ENCODE measurements at places on chromosomes 11 and 22.

GRCh38 chr11:119531623-119532022 lies 108.7 kb upstream of the THY1 start:
- no peak for DNase-seq

- DNase-seq, result no peak
These were observed 34.0 kb upstream of the EMID1 start for GRCh38 chr22:29171721-29172120.

DNA sequence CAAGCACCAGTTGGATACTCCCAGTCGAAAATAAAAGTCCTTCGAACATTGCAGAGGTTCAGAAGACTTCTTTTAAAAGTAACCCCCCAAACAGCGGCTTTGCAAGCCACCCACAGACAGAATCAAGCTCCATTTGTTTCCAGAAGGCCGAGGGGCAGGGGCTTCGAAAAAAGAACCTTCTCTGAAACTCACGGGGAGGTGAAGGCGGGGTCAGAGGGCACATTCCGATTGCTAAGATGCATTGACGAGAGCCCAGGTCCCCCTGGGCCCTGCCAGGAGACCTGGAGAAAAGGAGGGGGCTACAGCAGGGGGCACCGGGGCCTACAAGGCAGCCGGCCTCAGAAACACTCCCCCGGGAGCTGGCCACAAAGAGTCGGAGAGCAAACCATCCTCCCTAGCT lies 306.8 kb downstream of the MN1 start:
- DNase-seq, result no peak

DNA sequence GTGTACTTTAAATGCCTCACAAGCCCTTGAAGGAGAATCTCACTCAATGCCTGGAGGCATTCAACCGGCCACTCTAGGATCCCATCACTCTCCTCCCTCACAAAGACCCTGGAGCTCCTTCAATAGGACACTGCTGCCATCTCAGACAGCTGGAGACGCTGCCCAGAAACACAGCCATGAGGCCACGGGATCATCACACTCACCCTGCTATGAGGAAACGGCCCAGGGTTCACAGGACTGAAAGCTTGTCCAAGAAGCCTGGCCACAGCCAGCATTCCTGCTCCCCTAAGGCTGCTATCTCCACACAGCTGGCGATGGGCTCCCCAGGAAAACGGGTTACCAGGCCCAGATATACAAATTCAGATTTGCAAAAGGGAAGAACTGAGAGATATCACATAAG lies 13.2 kb downstream of the CARS1 start:
- DNase-seq, result no peak

- no peak for DNase-seq
These were observed 12.0 kb downstream of the TNNT3 start for GRCh38 chr11:1931341-1932104.

- DNase-seq, result no peak
These were observed 22.6 kb downstream of the KCNJ5 start for GRCh38 chr11:128913806-128914205.

DNA sequence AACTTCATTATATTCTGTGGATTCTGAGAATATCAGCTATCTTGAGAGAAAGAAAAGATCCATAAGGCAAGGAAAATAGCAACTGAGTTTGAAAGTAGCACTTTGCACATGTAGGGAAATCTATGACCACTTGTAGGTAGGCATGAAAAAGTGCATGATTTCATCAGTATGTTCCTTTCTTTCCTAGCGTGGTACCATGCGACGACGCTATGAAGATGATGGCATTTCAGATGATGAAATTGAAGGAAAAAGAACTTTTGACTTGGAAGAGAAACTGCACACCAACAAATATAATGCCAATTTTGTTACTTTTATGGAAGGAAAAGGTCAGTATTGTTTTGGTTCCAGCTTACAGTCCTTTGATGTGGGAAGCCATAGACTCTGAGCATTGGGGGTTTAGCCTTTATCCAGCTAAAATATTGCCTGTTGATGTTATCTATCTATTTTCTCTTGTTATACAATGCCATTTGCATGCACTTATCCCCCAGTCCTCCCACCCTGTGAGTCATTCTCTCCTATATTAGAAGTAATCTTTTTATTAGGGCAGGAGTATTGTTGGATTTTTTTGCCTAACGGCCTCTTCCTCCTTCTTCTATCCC lies 60.9 kb downstream of the KDM2A start:
- DNase-seq, result no peak

DNA sequence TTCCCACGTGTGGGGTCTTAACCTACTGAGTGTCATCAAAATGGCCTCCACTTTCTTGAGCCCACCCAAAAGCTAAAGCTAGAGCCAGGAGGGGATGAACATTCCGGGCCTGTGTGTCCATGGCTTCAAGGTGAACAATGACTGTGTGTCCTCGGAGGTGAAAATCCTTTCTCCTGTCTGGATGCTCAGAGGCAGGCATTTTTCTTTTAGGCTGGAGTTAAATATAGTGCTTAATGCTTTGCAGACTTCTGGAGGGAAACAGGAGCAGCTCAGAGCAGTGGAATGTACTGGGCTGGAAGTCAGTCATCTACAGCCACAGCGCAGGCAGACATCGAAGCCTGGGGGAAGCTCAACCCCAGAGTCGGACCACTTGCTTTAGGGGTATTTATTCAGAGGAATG lies 68.6 kb upstream of the TMEM45B start:
- no peak for DNase-seq

GRCh38 chr11:119872611-119873310 lies 143.8 kb upstream of the NECTIN1 start:
- no peak for DNase-seq

- DNase-seq, result no peak
These were observed 4.2 kb downstream of the TSSC4 start for GRCh38 chr11:2404735-2405196.

DNA sequence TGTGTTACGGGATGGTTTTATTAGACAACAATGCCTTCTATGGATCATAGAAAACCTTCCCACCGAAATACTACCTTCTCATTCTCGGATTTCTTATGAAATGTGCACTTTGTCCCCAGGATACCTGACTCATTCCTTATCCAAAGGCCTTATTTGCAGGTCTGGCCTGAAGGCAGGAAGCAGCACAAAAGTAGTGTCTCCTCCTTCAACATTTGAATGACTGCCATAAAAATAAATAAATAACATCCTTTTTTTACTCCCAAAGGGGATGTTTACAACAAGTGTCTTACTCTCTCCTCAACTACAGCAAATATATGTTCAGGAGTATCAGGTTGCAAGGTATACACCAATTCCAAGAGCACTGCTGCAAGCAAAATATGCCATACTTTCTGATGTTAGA lies 41.6 kb upstream of the PAK1 start:
- DNase-seq, result no peak

DNA sequence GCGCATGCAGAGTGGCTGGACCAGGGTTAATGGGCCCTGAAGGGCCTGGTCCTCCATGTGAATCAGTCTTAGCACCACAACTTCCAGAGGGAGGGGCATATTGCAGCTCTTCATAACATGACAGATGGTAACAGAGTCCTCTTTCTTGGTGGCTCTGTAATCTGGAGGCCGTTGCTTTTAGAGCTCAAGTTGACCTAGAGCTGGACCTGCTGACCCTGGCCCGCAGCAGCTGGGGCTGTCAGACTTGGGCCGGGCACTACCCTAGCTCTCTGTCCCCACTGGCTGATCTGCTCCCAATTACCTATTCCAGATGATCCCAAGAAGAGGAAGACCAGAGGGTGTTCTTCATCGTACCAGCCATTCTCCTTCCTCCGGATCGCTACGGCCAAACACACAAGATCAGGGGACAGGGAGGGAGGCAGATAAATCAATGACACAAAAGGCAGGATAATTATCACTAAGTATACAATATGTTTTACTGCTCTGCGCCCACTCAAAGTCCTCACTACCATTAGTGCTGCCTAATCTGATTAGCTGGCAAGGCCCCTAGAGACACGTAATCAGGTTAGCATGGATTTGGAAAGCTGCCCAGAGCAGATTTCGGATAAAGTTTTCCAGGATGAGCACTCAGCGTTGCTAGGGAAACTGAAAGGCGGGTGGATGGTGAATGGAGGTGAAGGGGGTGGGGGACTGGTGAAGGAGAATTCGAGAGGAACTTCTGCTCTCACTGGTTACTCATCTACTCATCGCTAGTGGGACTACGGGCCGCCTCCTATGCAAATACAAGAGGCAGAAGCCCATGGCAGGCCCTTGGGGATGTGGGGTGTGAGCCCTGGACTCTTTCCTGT lies 64.5 kb upstream of the PHOX2A start:
- DNase-seq, result no peak

GRCh38 chr22:42258126-42258525 lies 12.3 kb downstream of the TCF20 start:
- no peak for DNase-seq

GRCh38 chr11:20084921-20085814 lies 75.1 kb downstream of the DBX1 start:
- no peak for DNase-seq

GRCh38 chr11:31926816-31927528 lies 115.8 kb upstream of the PAX6 start:
- DNase-seq, result no peak

DNA sequence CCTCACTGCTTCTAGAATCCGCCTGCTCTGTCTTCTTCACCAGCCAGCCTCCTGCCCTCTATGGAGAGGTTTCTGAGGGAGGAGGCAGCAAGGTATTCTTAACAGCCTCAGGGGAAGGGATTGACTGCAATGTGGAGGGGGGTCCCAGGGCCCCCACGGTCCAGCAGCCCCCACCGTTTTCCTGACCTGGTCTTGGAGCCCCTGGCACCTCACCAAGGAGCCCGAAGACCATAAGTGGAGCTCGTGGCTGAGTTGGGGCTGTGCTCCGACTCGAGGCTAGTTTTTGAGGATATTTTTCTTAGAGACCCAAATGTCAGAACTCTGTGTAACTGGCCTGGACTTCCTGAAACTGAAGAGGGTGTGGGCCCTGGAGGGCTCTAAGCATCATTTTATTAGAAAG lies 590.0 kb downstream of the BRD1 start:
- DNase-seq, result no peak

DNA sequence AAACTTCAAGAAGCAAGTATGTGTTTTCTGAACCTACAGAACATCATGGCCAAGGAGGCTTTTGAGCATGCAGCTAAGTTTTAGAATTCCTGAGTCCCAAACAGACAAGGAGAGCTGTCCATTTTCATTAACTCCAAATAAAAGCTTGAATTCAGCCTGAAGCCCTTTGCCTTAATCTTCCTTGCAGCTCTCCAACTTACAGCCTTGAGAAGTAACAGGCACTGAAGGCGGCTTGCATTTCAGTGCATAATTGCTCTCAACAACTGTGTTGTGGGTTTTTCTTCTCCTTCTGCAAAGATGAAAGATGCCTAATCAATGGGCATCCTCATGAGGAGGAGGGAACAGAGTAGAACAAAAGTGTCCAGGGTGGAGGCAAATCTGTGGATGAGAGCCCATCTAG lies 286.0 kb downstream of the FAT3 start:
- no peak for DNase-seq

GRCh38 chr22:48639896-48640748 lies 1187.6 kb downstream of the BRD1 start:
- no peak for DNase-seq

- no peak for DNase-seq
These were observed 25.4 kb downstream of the TENM4 start for GRCh38 chr11:79415411-79415810.

DNA sequence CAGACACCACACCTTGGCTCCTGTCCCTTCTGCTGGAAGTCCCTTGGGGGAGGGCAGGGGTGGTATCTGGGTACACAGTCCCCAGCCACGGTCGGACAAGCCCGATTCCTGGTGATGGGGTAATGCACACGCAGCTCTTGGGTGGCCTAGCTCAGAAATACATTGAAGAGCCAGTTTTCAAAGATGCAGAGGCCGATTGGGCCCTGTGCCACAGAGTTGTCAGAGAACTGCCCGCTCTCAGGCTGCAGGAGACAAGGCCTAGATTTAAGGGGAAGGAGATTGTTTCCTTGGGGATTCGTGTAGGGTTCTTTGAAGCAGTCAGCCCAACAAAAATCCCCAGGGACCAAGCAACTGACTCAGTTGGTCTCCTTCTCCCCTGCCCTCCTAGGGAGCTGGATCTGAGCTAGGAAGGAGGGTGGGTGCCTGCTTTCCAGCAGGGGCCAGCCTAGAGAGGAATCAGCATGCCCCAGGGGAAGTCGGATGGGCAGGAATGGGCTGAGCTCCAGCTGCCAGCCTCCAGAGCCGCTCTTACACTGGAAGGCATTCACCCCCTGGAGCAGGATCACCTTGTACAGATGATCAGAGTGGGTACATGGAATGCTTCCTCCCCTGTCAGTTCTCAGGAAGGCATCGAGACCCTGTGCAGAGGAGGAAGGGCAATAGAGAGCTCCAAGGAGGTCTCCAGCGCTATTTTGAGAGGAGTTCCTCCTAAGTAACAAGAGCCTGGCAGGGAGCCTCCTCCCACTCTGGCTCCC lies 3.3 kb upstream of the SCN4B start:
- DNase-seq, result no peak

- no peak for DNase-seq
These were observed 346.8 kb downstream of the LARGE1 start for GRCh38 chr22:33573479-33573878.

GRCh38 chr11:2860636-2861035 lies 24.9 kb downstream of the CDKN1C start:
- peak; percentile 17 for DNase-seq

Measured in stimulated activated CD4-positive, alpha-beta T cell treated with anti-CD3 and anti-CD28 coated beads, Interleukin-4, amount 100 ng/mL, for 24 hours (primary cell).